Lower lobe of right lung (tissue), 2 donors: ENCODE measurements at places on chromosomes 1 and 21. TPM values are rescaled to one million over a fixed set of nuclear protein-coding genes. Genes with fewer than 3 reads are reported as not detected.

- no peak overlapping the region for H3K27ac ChIP-seq
- H3K27me3 ChIP-seq, result no peaks in the 10 kb centered on the region
- peaks cover 3% of the 10 kb centered on the region for H3K4me1 ChIP-seq
- no peak for DNase-seq
- peaks cover 17% of the 10 kb centered on the region for H3K36me3 ChIP-seq
Observed at GRCh38 chr1:43396059-43396458, 6.4 kb downstream of the SZT2 start.

DNA sequence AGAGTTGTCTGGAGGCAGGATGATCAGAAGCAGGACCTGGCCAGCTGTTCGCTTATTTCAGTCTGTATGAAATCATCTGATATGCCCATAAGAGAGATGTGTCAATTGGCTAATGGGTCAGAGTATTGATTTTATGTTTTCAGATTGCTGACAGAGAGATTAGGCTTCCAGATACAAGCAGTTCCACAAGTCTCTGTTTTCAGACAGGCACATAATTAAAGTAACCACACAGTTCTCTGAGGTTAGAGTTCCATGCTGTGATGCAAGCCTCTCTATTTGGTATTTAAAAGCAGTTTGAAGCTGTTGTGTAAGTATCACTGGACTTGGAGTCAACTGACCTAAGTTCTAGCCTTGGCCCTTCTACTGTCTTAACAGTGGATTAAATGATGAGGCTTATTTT lies 50.1 kb downstream of the ATF6 start:
- H3K27me3 ChIP-seq, result no peaks in the 10 kb centered on the region
- no peak for DNase-seq
- H3K4me3 ChIP-seq, result no peak overlapping the region
- H3K36me3 ChIP-seq, result peaks cover 41% of the 10 kb centered on the region
- no peaks in the 10 kb centered on the region for H3K4me1 ChIP-seq

- H3K4me3 ChIP-seq, result no peak overlapping the region
- H3K27ac ChIP-seq, result no peak overlapping the region
- DNase-seq, result no peak
- H3K36me3 ChIP-seq, result no peaks in the 10 kb centered on the region
- H3K4me1 ChIP-seq, result no peaks in the 10 kb centered on the region
Observed at GRCh38 chr1:217331698-217332097, 299.2 kb downstream of the GPATCH2 start.

DNA sequence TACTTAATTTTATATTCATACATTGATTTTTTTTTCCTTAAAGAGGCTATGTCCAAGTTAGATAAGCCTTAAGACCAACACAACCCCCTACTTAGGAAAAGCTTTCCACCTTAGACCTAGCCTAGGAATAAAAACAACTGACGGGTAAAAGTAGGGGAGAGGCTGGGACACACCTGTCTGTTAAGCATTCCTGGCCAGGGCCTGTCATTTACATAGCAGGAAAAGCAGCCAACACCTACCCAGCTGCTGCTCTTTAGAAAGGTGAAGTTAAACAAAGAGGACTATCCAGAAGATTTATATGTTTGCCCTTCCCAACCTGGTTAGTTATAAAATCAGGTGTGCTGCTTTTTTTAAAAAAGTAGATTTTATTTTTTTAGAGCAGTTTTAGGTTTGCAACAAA lies 29.1 kb upstream of the SAMD13 start:
- peak overlapping the region; percentile 61 for H3K27ac ChIP-seq
- peaks cover 6% of the 10 kb centered on the region for H3K4me1 ChIP-seq
- no peak for DNase-seq

DNA sequence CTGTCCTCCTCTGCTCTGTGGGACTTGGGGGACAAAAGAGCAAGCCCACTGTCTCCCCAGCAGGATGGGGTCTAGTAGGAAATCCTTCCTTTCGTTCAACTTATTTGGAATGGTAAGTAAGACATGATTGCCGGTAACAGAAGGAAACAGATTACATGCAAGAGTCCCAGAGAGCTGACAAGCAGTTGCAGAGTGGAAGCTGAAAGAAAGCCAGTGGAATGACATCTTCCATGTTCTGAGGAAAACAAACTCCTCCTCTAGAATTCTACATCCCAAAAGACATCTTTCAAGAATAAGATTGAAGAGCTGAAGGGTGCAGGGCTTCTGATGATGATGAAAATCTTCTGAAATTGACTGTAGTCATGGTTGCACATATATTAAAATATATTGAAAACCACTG lies 619.4 kb downstream of the KIF26B start:
- no peak overlapping the region for H3K27ac ChIP-seq
- DNase-seq, result no peak
- no peaks in the 10 kb centered on the region for H3K27me3 ChIP-seq
- no peak overlapping the region for H3K4me3 ChIP-seq

DNA sequence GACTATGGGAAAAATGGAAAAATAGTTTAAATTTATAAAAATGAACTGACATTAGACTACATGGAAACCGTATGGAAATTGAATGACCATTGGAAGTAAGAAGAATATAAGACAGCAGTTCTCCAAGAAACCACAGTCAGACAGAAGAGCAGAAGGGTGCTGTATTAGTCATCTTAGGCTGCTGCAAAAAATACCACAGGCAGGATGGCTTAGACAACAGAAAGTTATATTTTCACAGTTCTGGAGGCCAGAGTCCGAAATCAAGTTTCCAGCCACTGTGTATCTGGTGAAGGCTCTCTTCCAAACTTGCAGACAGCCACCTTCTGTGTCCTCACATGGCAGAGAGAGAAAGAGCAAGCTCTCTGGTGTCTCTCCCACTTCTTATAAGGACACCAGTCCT lies 175.2 kb downstream of the DSCAM start:
- no peaks in the 10 kb centered on the region for H3K27me3 ChIP-seq
- no peaks in the 10 kb centered on the region for H3K36me3 ChIP-seq
- no peak for DNase-seq
- H3K27ac ChIP-seq, result no peak overlapping the region
- H3K4me3 ChIP-seq, result no peak overlapping the region

GRCh38 chr1:200547386-200547785 lies 73.2 kb downstream of the KIF14 start:
- DNase-seq, result no peak
- no peaks in the 10 kb centered on the region for H3K36me3 ChIP-seq
- no peak overlapping the region for H3K27ac ChIP-seq
- no peak overlapping the region for H3K4me3 ChIP-seq
- no peaks in the 10 kb centered on the region for H3K4me1 ChIP-seq

DNA sequence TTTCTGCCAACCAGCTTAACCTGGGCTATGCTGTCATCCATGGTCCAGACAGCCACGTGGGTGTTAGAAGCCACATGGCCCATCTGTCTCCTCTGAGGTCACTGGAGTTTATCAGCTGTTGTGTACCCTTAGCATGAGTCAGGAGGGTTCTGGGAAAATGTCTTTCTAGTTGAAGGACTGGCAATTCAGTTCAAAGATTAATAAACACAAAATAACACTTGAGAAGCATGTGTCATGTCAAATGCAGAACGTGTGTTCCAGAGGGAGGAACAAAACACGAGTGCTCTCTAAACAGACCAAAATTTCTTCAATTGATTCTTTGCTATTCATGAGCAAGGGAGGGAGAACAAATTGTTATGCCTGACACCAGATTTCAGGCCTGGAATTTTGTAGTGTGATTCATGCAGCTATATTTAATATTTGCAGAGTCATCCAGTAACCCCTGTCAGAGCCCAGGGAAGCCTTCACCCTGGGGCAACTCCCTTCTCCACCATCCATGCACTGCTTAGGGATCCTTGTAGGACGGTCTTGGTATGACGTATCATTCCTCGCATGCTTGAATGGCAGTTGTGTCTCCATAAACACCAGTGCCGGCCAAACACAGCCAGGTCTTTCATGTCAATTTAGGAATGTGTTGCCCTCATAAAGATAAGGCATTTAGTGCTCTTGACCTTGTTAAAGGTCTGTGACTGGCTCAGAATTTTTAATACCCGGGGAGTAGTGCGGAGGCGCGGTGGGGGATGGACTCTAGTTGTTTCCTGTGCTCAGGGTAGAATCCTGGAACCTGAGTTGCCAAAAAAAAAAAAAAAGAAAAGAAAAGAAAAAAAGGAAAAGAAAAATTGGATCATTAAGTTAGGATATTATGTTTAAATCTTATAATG lies 27.7 kb upstream of the DYRK1A start:
- H3K27me3 ChIP-seq, result no peaks in the 10 kb centered on the region
- H3K27ac ChIP-seq, result peak overlapping the region; percentile 65
- no peaks in the 10 kb centered on the region for H3K36me3 ChIP-seq
- peaks cover 17% of the 10 kb centered on the region for H3K4me1 ChIP-seq
- DNase-seq, result no peak
- H3K4me3 ChIP-seq, result no peak overlapping the region

GRCh38 chr1:50106095-50106761 lies 2.5 kb upstream of the ELAVL4 start:
- H3K36me3 ChIP-seq, result no peaks in the 10 kb centered on the region

DNA sequence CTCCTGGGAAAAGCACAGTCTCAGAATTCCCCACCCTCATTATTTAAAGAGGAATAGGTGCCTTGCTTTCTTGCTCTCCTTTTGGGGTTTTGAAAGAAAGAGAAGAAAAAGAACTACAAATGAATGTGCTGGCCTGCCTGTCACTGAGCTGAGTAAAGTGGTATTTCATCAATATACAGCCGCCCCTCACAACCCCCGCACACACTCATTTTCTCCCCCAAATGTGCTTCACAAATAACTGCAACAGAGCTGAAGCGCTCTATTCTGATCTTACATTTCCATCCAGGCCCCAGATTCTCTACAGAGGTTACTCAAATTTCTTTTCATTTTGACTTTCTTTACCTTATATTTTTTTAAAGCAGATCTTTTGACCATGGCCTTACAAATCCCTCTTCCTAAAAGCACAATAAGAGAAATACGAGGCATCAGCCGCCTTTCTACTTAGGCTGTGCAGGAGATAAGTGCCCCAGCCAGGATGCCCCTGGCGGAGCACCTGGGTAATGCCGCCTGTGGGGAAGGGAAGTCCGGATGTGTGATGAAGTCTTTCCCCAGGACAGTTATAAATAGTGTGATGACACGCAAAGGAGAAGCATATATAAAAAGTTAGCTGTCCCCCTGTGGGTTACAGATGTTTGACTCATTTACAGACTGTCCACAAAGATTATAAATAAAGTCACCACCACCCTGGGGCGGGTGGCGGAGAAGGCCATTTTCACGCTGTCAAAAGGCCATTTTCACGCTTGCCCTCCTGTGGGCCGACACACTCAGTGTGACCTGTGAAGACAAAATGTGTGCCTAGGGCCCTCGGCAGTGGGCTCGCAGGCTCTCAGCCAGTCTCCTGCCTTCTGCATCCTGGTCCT lies 6.5 kb downstream of the KCNN3 start:
- no peaks in the 10 kb centered on the region for H3K36me3 ChIP-seq
- H3K4me1 ChIP-seq, result peaks cover 17% of the 10 kb centered on the region
- H3K27ac ChIP-seq, result no peak overlapping the region
- H3K4me3 ChIP-seq, result no peak overlapping the region

DNA sequence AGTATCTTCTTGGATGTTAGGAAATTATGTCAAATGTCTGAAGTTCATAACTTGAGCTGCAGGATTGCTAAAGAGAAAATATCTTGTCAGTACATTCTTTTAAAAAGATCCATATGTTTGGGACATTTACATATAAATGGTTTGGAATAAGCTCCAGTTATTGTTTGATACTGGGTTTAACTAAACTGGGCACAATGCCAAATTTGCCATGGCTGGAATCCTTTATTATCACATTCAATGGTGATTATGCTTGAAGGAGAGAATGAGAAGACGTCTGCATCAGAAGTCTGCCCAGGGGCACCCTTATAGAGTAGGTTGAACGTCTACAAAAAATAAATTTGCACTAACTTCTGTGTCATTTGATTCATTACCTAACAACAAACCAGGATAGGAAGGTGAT lies 652.5 kb downstream of the AMY1C start:
- no peaks in the 10 kb centered on the region for H3K36me3 ChIP-seq
- DNase-seq, result no peak
- no peak overlapping the region for H3K4me3 ChIP-seq
- no peaks in the 10 kb centered on the region for H3K27me3 ChIP-seq
- H3K27ac ChIP-seq, result no peak overlapping the region
- no peaks in the 10 kb centered on the region for H3K4me1 ChIP-seq

GRCh38 chr1:44067266-44068250 lies 36.3 kb upstream of the SLC6A9 start:
- H3K27me3 ChIP-seq, result no peaks in the 10 kb centered on the region
- no peaks in the 10 kb centered on the region for H3K36me3 ChIP-seq
- H3K27ac ChIP-seq, result peak overlapping the region; percentile 43
- DNase-seq, result no peak
- H3K4me3 ChIP-seq, result no peak overlapping the region
- H3K4me1 ChIP-seq, result peaks cover 18% of the 10 kb centered on the region

Gene CR2
- 0.09 TPM for total RNA-seq

DNA sequence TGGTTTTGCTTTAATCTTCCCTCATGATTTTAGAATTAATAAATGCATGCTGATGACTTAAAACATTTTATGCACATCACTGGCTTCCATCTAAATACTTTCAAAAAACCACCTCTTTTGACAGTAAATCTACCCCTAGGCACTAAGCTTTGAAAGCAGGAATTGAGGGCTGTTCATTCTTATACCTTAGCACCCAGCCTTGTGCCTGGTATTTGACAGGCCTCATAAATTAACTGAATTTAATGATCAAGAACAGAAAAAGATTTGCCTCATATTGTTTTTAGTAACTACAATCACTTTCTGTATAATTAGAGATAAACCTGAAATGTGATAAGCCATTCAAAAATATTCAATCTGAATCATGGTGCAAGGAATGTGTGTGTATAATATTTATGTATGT lies 108.8 kb downstream of the DPYD start:
- no peak for DNase-seq
- H3K4me1 ChIP-seq, result no peaks in the 10 kb centered on the region
- no peaks in the 10 kb centered on the region for H3K27me3 ChIP-seq
- no peaks in the 10 kb centered on the region for H3K36me3 ChIP-seq
- H3K27ac ChIP-seq, result no peak overlapping the region

Gene OR2AK2
- total RNA-seq, result not detected

Gene ST6GALNAC3
- 8.8 TPM for total RNA-seq

- H3K4me3 ChIP-seq, result no peak overlapping the region
- no peaks in the 10 kb centered on the region for H3K4me1 ChIP-seq
- no peaks in the 10 kb centered on the region for H3K27me3 ChIP-seq
- H3K36me3 ChIP-seq, result no peaks in the 10 kb centered on the region
- DNase-seq, result no peak
Observed at GRCh38 chr21:30605968-30606367, 5.1 kb downstream of the KRTAP22-1 start.

Gene PLPPR5
- not detected for total RNA-seq

DNA sequence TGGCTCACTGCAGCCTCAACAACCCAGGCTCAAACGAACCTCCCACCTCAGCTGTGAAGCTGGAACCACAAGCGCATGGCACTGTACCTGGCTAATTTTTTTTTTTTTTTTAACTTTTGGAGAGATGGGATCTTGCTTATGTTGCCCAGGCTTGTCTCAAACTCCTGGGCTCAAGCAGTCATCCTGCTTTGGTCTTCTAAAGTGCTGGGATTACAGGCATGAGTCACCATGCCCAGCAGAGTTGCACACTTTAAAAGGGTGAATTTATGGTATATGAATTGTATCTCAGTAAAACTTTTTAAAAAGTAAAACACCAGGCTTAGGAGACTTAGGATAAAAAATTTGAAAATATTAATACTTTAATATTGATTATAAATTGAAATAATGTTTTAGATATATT lies 99.1 kb downstream of the CLEC20A start:
- no peak for DNase-seq
- no peak overlapping the region for H3K4me3 ChIP-seq
- H3K36me3 ChIP-seq, result no peaks in the 10 kb centered on the region
- no peak overlapping the region for H3K27ac ChIP-seq
- no peaks in the 10 kb centered on the region for H3K27me3 ChIP-seq

- H3K36me3 ChIP-seq, result no peaks in the 10 kb centered on the region
- no peak overlapping the region for H3K27ac ChIP-seq
- H3K4me1 ChIP-seq, result peaks cover 16% of the 10 kb centered on the region
- peak; percentile 9 for DNase-seq
- H3K4me3 ChIP-seq, result no peak overlapping the region
Observed at GRCh38 chr1:9840176-9840575, 16.4 kb upstream of the CLSTN1 start.

Gene CD52
- total RNA-seq, result 541 TPM
